Left ventricle myocardium inferior (tissue), 1 donor: ENCODE measurements at places on chromosomes 2 and 18.
A peak's percentile ranks its signal among the peaks of the same experiment; 100 is the strongest.

DNA sequence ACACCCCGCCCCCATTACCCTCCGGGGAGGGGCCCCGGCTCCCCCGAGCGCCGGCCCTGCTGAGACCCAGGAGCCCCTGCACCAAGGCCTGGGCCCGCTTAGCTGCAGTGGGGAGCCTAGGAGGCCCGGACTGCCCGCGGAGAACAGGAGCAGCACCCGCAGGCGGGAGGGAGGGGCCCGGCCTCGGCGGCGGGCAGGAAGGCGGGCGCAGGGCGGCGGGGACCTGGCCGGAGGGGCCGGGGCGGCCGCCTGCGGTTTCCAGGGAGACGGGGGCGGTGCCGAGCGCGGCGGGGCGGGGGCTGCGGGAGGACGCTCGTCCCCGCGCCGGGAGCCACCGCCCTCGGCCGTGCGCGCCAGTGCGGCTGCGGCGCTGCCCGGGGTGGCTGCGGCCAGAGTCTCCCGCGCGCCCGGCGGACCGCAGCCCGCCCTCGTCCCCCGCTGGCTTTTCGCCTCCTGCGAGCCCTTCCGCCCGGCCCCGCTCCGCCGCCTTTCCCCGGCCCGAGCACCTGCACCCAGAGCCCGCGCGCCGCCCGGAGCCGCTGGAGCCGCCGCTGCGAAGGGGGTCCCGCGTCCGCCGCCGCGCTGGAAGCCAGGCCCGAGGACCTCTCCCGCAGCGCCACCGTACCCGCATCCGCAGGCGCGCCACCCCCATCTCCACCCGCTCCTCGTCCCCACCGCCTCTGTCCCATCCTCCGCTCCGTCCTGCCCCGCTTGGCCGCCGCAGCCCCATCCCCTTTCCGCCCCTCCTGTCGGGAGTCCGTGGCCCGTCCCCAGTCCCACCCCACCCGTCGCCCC, 17.2 kb downstream of the GPC1 start:
- no peaks in the 10 kb centered on the region for H3K36me3 ChIP-seq
- peak overlapping the region; percentile 68 for H3K4me3 ChIP-seq
- H3K27ac ChIP-seq, result no peak overlapping the region
- H3K27me3 ChIP-seq, result peaks cover 81% of the 10 kb centered on the region

GRCh38 chr18:62346333-62347088, 21.4 kb downstream of the TNFRSF11A start:
- peaks cover 15% of the 10 kb centered on the region for H3K27me3 ChIP-seq
- H3K4me1 ChIP-seq, result no peaks in the 10 kb centered on the region
- H3K4me3 ChIP-seq, result no peak overlapping the region
- DNase-seq, result no peak
- no peak overlapping the region for H3K27ac ChIP-seq
- H3K36me3 ChIP-seq, result no peaks in the 10 kb centered on the region

GRCh38 chr2:218396688-218397462, 2.8 kb upstream of the CTDSP1 start:
- peak; percentile 84 for DNase-seq
- H3K36me3 ChIP-seq, result peaks cover 9% of the 10 kb centered on the region
- H3K4me1 ChIP-seq, result peaks cover 55% of the 10 kb centered on the region
- H3K27me3 ChIP-seq, result no peaks in the 10 kb centered on the region
- H3K27ac ChIP-seq, result peak overlapping the region; percentile 100
- H3K4me3 ChIP-seq, result peak overlapping the region; percentile 100

DNA sequence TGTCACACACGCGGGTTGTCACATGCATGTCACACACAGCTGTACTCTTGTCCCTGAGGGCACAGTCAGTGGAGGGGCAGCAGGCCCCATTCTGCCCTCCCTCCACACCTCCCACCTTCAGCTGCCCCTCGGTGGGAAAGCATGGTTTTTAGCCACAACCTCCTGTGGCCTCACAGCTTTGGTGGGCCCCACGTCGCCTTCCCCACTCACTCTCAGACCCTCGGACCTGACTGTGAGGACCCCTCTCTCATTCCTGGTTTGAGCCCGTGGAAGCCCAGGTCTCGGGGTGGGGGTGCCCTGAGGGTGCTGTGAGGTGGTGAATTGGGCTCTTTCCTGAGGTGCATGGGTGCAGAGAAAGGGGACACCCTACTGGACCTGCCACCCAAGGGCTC, 19.9 kb downstream of the KCNG2 start:
- H3K4me1 ChIP-seq, result no peaks in the 10 kb centered on the region
- H3K4me3 ChIP-seq, result no peak overlapping the region
- H3K36me3 ChIP-seq, result no peaks in the 10 kb centered on the region

DNA sequence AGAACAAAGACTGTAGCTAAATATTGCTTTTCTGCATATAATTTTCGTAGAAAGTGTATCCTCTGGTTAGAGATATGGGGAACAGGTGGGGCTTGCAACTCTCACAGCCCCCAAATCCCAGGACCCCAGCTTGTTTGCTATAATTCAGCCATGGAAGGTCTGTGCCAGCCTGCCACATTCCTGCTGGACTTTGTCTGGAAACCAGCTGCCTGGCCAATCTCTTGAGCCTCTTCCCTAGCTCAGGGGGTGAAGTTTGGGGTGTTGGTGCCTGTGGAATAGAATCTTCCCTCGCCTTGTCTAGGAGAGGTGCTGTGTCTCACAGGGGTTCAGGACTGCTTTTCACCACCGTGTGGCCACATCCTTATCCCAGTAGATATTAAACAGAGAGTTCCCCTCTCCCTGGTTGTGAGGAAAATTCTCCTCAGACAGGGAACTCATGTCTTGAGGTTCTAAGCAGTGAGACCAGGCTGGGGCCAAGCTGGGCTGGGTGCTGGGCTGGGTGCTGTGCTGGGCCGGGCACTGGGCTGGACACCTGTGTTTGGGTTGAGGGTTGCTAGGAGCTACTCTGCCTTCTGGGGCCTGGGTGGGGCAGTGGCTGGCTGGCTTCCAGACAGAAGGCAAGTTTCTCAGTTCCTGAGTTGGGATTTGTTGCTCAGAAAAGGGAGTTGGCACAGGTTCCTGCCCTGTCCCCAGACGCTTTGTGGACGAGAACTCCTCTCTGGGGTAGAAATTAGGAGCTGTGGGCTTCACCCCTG, 12.3 kb downstream of the TOGARAM2 start:
- no peak for DNase-seq
- no peak overlapping the region for H3K27ac ChIP-seq
- no peak overlapping the region for H3K4me3 ChIP-seq
- H3K27me3 ChIP-seq, result no peaks in the 10 kb centered on the region

DNA sequence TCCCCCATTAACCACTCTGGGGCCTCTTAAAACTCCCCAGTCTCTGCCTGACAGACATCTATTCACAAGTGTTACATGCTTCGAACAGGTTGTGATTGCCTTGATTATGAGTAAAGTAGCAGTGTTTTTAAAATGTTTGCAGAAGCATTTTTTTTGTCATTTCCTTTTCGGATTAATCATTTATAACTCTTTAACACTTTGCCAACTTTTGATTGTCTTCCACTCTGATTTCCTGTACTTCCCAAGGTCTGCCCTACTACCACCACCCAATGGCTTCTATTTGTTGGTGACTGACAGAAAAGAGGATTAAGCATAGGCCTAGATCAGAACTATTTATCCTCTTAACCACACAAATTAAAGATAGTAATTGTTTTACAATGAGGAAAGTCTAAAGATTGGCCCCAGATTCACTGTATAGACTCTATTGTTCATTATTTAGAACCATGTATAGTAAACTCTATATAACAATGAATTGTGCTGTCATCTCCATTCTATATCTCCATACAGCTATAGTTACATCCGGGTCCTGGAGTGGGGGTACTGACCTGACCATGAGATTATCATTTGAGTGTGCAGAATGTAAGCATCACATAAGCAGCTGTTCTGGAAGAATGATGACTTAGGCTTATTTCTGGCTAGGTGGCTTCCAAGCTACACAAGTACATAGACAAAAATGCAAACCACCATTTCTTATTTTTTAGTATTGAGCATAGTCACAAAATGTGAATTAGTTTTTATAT, 110.3 kb upstream of the RBMS1 start:
- no peaks in the 10 kb centered on the region for H3K36me3 ChIP-seq
- no peak for DNase-seq

GRCh38 chr2:226308986-226309385, 490.6 kb downstream of the IRS1 start:
- no peak overlapping the region for H3K27ac ChIP-seq
- no peaks in the 10 kb centered on the region for H3K4me1 ChIP-seq
- no peaks in the 10 kb centered on the region for H3K27me3 ChIP-seq
- DNase-seq, result no peak
- H3K36me3 ChIP-seq, result no peaks in the 10 kb centered on the region

GRCh38 chr2:205763708-205764211, 81.5 kb downstream of the NRP2 start:
- peaks cover 33% of the 10 kb centered on the region for H3K4me1 ChIP-seq
- no peak overlapping the region for H3K27ac ChIP-seq
- no peak overlapping the region for H3K4me3 ChIP-seq
- no peaks in the 10 kb centered on the region for H3K36me3 ChIP-seq
- peak; percentile 29 for DNase-seq

- H3K4me3 ChIP-seq, result no peak overlapping the region
- no peak for DNase-seq
- H3K4me1 ChIP-seq, result peaks cover 8% of the 10 kb centered on the region
- H3K27me3 ChIP-seq, result no peaks in the 10 kb centered on the region
Observed at GRCh38 chr2:143803936-143804335, 674.7 kb downstream of the ARHGAP15 start.

DNA sequence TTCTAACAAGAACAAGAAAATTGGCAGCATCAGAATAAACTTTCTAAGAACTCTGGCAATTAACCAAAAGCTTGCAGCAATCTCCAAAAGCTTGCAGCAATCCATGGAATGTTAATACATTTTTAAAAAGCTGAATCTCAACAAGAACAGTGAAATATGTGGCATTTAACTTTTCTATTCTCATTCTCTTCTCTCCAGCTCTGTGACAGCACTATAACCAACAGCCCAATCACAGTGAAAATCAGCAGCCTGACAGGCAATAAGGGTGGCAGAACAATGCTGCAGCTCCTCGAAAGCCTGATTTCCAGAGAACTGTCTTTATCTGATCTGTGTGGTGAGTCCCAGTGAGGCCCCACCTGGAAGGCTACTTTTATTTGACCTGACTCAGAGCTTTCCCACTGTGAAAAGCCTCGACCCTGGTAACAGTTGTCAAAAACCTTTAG, 60.0 kb downstream of the TMEM131 start:
- H3K27me3 ChIP-seq, result no peaks in the 10 kb centered on the region
- no peak overlapping the region for H3K27ac ChIP-seq
- no peaks in the 10 kb centered on the region for H3K36me3 ChIP-seq
- peaks cover 62% of the 10 kb centered on the region for H3K4me1 ChIP-seq
- no peak overlapping the region for H3K4me3 ChIP-seq
